ENCODE measurements at places on chromosomes 6 and 20.

DNA sequence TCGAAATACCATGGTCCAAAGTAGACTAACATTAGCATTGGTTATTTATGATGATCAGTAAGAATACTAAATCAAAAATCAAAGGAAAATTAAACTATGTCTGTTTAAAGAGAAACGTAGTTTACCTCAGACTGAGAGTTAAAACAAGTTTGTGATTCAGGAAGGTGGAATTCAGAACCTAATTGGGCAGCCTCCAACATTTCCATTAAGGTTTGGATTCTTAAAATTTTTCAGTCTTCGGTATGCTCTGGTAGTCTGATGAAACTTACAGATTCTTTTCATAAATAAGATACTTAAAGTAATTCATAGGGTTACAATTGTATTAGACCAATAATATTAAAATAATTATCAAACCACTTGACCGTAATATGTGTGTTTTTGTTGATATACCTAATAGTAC, 18.6 kb downstream of the HFE start:
- no peak for DNase-seq

- DNase-seq: no peak
These were observed 790 bp downstream of the NEDD9 start for GRCh38 chr6:11231564-11232192.

- DNase-seq: peak; percentile 30
These were observed 265.0 kb downstream of the ADGRG6 start for GRCh38 chr6:142566628-142567396.

DNA sequence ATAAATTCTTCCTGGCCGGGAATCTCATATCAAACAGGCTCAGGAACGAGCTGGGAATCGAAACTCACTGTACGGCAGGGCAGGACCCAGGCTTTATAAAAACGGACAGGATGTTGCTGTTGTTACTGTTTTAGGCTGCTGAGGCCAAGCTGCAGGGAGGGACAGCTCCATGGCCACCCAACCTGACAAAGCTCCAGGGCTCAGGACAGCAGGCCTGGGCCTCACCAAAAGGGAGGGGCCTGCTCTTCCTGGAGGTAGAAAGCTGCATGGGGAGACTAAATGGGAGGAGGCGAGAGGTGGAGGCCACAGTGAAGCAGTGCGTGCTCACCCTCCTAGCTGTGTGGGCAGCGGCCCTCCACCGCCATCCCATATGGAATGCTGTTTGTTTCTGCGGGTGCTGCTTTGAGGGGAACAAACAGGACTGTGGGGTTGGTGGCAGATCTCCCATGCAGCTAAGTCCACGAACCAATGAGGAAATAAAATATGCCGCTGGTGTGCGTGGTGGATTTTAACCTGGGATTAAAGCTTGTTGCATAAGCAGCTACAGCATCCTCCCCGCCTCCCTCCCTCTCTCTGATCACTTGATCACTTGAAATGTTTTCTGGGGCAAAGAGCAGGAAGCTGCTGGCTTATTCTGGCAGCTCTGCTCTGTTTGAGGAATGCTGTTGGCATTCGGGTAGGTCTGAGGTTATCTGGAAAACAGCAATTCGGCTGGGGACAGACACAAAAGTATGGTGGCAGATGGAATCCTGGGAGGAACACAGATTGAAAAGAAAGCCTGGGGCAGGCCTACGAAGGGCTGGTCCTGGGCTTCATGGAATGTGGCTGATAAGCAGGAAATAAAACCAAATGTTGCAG, 2.4 kb upstream of the ZMYND8 start:
- no peak for DNase-seq

GRCh38 chr6:127737009-127737486, 160.1 kb downstream of the C6orf58 start:
- peak; percentile 15 for DNase-seq

DNA sequence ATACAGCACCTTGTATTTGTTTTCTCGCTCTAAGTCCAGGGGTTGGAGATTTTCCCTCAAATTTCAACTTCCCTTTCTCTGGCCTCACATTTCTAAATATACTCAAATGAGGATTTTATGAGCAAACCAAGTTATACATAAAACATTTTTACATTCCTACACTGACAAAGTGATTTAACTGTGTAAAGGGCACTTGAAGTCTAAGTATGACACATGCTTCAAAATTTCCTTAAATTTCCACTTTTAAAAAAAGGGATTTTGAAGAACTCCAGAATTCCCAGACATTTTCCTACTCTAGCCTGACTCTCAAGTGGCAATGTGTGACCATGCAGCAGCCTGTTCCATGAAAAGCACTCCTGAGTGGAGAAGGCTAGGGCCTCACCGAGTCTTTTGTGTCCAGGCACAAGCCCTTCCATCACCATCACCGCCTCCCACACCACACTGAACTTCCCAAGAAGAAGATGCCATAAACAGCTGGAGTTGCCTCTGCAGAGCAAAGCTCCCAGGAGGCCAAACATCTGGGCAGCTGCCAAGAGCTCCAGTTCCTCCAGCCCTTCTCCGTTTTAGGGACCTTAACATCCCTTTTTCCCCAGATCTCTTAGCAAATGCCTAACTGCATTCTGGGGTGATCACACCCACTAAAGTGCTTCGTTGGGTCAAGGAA, 68.9 kb downstream of the NCR2 start:
- no peak for DNase-seq

All from GM19239 (cell line).